ENCODE measurements at places on chromosomes 16 and 17.

DNA sequence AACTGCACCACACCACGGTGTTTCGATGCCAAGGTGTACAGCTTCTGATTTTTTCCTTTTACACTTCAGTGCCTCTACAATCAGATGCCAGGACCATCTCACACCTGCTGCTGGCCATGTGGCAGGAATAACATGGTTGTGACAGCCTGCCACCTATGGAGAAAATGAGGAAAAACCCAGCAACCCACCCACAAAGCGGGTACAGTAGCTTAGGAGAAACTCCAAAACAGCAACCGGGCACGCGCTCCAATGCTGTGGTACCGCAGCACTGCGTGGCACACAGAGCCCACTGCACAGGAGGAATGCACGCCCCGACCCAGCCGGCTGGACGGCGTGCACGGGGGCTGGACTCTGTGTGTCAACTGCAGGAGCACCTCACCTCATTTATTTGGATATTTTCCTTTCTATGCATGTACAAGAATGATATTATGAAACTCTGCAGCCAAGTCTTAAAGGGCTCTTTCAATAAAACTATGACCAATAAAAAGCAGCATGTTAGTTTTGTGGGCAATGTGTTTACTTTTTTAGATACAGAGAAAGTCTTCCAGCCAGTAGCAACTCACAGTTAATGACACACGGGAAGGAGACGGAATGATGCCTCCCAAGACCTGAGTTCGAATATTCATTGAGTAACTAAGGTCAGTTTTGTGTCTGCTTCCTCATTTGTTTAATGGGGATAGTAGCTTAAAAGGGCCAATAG, 45.9 kb downstream of the MAP1LC3B start:
- DNase-seq: no peak

GRCh38 chr17:57861000-57861789, 11.4 kb upstream of the MRPS23 start:
- DNase-seq: peak; percentile 93

- DNase-seq: no peak
Observed at GRCh38 chr16:73371584-73372319, 323.8 kb upstream of the ZFHX3 start.

- peak; percentile 85 for DNase-seq
Observed at GRCh38 chr17:82668631-82669099, 20.4 kb upstream of the WDR45B start.

GRCh38 chr17:36183001-36183971, 6.8 kb upstream of the TBC1D3B start:
- peak; percentile 82 for DNase-seq

GRCh38 chr16:28062847-28063521, 530 bp downstream of the GSG1L start:
- DNase-seq: peak; percentile 6

GRCh38 chr16:85592700-85593493, 20.2 kb upstream of the GSE1 start:
- DNase-seq: no peak

DNA sequence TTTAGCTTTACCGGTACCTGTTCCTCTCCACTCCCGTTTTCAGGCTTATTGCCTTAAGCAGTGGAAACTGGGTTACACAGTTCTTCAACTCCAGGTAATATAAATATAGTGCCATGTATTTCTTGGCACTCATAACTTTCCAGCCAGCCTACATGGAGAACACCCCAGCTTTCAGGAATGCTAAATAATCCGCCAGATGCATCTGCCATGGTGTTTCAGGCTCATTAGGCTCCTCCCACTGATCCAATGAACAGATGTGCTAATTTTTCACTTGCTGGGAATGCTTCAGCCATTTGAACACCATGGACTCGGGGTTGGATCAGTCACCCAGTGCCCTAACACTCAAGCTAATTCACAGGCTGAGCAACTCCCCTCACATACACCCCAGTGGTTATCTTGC, 4.6 kb downstream of the ANKFN1 start:
- DNase-seq: no peak

DNA sequence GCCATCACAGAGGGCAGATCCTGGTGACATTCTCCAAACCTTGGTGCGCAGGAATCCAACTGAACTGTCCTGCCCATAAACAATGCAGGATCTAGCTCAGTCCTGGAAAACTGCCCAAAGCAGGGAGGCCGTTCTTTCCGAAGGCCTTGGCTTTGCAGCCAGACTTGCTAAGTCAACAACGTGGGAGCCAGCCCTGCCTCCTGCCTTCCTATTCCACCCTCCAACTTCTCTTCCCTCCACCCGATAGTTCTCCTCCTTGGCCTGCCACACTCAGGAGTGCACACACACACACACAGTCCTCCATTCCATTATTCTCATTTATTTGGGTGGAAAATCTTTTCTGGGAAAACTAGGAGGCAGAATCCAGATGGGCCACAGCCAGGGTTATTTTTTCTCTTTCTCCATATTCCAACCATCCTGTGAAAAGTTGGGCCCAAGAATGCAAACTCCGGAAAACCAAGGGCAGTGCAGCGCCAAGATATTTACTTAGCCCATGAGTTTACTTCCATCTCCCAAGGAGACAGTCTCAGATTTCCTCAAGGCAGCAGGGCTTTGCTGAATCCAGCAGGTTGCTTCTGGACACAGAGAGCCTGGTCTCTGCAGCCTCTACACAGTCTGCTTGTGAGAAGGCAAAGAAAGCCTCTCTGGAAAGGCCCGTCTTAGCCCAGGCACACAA, 15.8 kb downstream of the COPRS start:
- no peak for DNase-seq

- no peak for DNase-seq
Observed at GRCh38 chr16:54459509-54460262, 173.1 kb upstream of the IRX3 start.

GRCh38 chr17:81499601-81499970, 13.0 kb downstream of the ACTG1 start:
- DNase-seq: no peak

DNA sequence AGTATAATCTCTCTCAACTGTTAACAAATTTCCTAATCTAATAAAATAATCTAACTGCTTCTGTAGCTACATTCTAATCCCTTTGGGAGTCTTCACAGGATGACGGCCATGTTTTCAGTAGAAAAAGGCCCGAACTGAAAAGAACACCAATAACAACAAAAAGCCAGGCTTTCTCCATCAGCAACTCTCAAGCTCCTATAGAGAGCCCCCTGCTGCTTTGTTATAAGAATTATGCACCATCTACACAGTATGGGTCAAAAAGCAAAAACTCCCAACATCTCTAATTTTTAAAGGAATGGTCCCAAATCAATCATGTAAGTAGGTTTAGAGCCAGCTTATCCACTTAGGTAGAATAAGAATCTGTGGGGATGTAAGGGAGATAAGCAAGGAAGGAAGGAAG, 163.6 kb upstream of the C17orf78 start:
- DNase-seq: peak; percentile 41

DNA sequence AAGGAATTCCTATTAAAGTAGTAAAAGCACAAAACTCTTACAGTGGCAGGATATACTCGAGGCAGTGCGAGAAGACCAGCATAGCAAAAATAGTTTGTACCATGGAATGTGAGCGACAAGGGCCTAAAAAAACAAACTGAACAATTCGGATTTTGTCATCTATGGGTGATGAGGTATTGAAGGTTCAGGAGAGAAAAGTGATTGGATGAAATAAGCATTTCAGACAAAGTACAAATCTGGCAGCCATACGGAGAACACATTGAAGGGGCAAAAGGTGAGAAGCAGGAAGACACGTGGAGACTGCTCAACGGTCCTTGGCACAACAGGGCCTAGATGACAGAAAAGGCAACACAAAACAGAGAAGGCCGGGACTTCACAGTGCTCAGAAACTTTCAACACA, 22.5 kb downstream of the MYH10 start:
- no peak for DNase-seq

DNA sequence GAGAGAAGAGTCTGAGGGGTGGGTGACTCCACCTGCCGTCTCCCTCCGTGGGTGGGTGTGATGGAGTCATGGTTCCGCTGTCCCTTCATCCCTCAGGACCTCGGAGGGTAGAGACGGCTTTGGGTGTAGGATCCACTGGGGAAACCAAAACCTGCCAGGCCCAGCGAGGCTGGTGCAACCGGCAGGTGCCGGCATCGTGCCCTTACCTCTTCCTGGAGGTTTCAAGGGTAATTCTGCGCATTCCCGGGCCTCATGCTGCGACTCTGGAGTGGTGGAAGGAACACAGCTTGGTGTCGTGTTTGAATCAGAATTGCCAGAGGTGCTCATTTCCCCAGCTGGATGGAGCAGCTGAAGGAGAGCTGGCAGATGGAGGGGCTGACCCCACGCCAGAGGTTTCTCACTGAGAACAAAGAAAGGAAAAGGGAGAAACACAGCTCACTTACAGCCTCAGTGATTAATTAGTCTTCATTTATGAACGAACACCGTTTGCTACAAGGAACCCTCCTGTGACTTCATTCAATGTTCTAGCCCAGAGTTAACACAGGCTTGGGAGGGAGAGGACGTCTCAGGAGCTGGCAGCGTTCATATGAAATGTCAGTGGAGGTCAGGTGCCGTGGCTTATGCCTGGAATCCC, 16.3 kb upstream of the ATP2A3 start:
- DNase-seq: no peak

GRCh38 chr17:67349420-67349819, 17.0 kb downstream of the PSMD12 start:
- no peak for DNase-seq

- DNase-seq: peak; percentile 30
Observed at GRCh38 chr17:29565643-29566472, 979 bp downstream of the ABHD15 start.

DNA sequence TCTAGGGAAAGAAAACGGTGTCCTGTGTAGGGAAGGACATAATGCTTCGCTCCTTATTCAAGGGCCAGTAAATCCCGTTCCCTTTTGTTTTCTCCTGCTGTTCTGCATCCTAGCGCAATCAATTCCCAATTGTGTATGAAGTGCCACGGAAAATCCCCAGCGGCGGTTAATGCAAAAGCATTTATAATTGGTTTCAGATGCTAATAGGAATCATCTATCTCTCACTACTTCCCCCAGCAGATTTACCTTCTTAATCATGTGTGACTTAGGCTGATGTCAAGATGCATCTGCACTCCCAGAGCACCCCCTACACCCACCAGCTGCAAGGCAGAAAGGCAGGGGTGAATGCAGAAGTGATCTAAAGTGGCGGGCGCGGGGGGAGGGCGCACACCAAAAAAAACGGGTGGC, 32.7 kb upstream of the SSTR2 start:
- DNase-seq: no peak

DNA sequence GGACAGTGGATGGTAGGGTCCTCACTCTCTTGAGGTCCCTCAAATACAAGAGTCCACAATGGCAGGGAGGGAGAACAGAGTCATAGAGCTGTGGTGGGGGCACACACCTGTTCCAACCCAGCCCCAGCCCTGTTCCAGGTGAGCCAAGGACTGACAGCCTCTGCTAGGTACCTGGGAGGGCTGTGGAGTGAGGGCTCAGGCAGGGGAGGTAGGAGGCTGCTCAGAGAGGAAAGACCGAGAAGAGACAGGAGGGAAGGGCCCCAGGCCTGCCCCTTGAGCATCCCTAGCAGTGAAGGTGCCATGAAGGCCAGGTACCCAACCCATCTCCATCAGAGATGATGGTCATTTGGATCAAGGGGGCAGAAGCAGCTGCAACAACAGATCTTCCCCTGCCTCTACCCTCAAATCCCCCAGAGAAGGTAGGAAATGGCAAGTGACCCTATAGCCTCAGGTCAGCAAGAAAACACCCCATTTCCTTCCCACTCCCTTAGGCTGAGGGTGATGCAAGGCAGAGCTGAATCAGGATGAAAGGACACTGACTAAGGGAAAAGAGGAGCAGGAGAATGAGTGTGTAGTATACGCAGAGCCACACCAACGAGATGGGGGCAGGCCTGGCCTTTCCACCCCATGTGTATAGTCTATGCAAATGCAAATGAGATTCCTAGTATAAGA, 28.6 kb downstream of the CD300LG start:
- DNase-seq: no peak

DNA sequence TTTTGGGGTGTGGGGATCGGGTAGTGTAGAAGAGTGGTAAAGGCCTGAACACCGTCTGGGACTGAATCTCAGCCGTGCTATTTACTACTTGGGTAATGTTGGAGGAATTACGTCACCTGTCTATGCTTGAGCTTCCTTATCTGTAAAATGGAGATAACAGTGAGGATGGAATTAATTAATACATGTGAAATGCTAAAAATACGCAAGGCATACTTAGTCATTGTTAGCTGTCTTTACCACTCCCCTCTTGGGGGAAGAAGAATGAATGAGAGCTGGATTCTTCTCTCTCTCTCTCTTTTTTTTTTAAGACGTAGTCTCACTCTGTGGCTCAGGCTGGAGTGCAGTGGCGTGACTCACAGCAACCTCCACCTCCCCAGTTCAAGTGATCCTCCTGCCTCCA, 41.1 kb upstream of the TANGO6 start:
- no peak for DNase-seq

DNA sequence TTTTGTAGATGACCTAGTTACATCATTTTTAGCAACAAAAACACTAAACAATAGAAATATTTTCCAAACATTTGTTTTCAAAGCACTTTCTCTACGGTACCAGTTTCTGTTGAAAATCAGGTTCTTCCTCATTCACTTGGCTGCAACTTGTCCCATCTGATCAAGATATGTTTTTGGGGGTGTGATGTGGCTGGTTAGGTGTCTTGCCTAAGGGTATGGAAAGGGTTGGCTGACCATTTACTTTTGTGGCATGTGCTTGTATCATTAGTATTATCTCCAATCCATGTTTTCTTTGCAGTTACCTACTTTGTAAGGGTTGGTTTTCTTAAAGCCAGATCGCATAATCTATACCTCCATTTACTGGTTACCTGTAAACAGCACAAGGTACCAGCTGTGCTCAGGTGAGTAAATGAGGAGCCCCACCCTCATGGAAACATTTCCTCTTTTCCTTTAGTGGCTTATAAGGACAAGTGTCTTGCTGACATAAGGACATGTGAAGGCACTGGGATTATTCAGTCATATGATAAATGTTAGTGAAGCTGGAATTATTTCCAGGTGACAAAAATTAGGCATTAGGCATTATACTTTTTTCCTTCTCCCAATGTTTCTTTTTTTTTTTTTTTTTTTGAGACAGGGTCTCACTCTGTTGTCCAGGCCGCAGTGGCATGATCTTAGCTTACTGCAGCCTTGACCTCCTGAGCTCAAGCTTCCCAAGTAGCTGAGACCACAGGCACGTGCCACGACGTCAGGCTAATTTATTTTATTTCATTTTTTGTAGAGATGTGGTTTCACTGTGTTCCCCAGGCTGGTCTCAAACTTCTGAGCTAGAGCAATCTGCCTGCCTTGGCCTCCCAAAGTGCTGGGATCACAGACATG, 162.0 kb downstream of the CCDC182 start:
- DNase-seq: no peak

GRCh38 chr16:68091380-68092261, 6.5 kb downstream of the NFATC3 start:
- DNase-seq: no peak
